ENCODE measurements at places on chromosomes 7 and 10.

- DNase-seq = peak; percentile 63
These were observed 13.6 kb upstream of the BPGM start for GRCh38 chr7:134632937-134633540.

- DNase-seq = peak; percentile 11
These were observed 13.2 kb upstream of the ENO4 start for GRCh38 chr10:116836083-116836482.

DNA sequence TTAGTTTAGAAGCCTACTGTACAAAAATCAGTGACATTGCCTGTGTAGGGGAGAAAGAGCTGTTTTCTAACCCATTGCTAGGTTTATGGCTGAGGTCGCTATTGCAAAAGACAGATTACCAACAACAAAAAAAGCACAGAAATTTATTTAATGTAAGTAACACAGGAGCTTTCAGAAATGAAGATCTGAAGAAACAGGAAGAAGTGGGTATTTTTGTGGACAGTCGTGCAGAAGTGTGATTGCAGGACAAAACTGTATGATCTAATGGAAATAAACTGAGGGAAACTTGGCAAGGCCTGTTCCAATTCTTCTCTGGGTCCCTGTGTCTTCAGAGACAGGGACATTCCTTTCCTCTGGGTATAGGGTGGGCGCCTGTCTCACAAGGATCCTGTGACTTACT is 87.4 kb downstream of the APBB1IP start:
- no peak for DNase-seq

DNA sequence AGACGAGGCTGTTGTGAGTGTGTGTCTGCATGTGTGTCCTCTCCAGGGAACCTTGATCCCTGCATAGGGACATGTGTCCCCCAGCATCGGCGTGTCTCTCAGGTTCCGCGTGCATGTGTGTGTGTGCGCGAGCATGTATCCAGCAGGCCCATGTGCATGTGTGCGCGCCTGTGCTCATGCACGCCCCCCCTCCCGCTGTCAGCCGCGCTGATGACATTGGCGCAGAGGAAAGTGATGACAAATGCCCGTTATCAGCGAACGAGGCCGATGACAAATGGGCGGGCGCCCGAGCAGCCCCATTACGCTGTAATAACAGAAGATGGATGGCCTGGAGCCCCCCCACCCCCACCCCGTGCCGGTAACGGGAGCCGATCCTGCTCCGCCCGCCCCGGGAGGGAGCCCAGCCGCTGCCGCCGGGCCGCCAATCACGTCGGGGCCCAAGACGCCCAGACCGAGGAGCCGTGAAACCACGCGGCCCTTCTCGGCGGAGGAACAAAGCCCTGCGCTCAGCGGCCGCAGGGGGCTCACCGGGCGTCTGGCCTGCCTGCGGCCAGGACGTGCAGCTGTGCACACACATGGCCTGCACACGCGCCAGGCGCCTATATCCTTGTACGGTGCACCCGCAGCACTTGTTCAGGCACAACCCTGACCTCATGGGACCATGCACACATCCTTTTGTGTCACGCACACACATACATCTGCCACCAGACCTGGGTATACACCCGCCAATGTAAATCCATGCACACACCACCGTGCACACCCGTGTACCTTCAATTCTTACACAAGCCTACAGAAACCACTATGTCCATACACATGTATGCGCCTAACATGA is 21.5 kb downstream of the POLL start:
- peak; percentile 48 for DNase-seq

DNA sequence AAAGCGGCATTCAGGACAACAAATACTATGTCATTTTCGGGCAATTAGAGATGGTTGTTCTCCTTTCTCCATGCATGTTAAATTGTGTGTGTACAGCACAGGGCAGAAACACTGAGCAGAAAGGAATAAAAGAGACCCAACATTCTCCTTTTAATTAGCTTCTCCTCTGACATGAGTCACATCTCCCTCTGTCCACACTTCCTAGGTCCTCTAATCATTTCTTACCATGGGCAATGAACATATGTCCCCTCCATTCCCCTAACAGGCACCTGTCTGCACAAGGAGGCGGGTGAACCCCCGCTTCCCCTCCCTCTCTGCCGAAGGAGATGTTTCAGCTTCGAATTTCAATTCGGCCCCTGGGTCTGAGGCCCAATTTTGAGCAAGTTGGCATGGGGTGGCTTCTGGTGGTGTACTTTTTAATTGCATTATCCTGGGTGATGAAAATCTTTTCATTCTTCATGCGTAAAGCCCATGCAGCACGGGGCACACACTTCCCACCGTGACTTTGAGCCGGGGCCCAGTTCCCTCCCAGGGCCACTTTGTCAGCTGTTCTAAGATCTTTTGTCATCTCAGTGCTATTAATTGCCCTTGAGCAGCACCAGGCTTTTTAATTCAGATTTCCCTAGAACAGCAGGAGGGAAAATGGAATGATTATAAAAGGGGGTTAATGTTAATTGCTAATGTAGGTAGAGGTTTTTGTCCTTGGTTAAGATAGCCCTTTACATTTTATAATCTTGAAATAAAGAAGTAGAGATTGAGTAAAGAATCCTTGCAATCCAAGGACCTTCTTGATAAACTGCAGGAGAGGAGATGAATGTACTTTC is 219.5 kb upstream of the NRP1 start:
- DNase-seq = no peak

- DNase-seq = peak; percentile 20
These were observed 29.7 kb upstream of the PLEKHA1 start for GRCh38 chr10:122344741-122345258.

DNA sequence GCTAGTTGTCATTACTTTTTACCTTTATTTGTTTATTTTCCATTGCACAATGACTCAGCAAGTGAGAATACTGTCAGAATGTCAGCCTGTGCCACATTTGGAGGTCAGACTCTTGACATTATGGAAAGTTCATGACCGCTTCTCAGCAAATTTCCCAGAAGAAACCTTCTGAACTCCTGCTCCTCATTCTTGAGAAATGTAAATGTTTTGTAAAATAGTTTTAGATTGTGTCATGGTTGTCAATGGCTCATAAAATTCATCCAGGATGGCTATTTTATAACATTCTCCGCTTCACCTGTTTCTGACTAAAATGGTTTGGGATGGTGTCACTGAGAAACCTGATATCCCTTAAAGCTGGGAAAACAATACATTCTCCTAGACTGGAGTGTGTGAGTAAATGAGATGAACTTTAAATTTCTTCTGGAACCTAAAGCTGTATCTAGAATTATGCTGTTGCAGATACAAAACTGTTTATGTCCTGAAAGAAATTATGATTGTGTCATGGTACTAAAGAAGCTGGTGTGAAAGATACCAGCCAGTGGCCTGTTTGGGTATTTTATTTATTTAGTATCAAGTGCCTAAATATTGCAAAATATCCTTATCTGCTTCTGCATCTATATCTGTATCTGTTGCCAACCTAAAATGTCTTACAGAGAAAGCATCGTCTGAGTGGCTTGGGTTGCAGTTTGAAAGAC is 671.7 kb downstream of the GATA3 start:
- DNase-seq = no peak

- no peak for DNase-seq
These were observed 213.6 kb downstream of the FAM107B start for GRCh38 chr10:14560791-14561765.

GRCh38 chr7:113086431-113086888 is at the start of gene GPR85:
GPR85 (minus strand) TSS chr7:113086827; CDS start chr7:113084721, 2,106 bp downstream.
- DNase-seq = peak; percentile 94

DNA sequence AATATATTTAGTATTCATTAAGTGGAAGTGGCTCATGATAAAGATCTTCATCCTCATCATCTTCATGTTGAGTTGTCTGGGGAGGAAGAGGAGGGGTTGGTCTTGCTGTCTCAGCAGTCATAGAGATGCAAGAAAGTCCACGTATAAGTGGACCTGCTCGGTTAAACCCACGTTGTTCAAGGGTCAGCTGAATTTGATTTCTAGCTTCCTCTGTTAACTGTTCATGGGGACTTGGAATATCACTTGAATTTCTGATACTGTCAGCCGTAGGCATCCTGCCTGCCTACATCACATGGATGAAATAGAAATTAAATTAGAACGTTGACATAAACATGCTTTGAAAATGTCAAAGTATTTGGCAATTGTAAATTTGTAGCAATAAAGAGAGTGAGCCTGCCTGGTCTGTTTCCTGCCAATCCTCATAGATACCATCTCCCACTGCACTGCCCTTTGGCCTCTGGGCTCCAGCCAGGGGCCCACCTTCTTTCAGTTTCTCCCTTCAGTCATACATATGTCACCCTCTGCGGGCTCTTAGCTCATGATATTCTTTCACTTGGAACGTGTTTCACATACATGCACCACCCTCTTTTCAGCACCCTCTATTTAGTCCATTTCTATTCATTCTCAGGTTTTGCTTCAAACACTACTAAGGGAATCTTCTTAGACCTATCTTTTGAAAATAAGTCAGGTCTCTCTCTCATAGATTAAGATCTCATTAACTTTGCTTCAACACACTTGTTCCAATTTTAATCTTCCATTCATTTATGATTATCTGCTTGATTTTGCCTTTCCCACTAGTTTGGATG is 376.3 kb downstream of the IPMK start:
- DNase-seq = no peak

GRCh38 chr7:46853451-46853850 is 728.5 kb downstream of the TNS3 start:
- DNase-seq = peak; percentile 27

DNA sequence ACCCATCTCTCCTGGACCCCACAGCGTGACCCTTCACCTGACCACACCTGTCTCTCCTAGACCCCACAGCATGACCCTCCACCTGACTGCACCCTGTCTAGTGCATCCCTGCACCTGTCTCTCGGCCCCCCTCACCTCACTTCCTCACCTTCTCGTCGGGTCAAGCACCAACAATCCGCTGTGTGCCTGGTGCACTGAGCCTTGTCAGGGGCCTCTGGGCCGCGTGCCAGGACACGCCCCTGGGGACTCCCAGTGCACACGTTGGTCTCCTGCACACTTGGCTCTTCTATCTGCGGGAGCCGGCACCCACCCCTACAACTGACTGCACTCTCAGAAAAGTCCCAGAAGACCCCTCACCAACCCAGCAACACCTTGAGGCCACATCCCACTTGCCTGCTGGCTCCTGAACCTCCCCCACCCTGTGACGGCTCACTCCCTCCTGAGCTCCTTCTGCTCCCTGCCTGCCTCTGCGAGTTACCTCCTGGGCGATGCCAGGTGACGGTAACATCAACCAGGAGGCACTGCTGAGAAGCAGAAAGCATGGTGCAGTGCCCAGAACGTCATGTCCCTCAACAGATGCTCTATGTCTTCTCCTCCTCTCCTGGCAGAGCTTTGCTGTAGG is 147.6 kb downstream of the DIP2C start:
- DNase-seq = no peak

DNA sequence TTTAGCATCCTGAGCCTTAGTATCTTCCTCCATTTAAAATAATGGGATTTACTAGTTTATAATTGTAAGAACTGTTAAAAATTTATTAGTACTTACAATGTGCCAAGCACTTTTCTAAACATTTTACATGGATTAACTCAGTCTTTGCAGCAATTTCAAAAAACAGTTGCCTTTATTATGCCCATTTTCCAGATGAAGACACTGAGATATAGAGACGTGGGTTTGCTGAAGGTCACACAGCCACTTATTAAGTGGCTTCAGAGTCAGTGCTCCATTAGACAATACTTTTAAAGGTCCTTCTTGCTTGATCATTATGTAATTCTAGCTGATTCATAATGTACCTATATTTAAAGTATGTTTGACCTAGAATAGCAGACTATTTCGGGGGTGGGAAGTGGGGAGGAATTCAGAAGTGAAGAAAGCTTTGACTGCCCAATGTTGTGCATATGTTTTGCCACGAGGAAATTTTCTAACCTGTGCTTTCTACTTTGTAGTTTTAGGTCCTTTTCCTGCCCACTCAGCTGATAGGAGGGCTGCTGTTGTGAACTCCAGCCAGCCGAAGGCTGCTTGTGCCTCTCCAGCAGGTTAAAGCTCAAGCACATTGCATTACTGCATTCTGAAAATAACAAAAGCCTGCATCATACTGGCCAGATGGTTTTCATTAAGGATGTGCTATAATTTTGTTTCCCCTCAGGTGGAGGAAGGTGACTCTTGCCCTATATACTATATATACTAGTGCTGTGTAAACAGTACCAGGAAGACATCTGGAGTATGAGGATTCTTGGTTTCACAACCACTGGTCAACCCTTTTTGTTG is 4.3 kb downstream of the PLEKHA8 start:
- peak; percentile 28 for DNase-seq

Measured in AG20443 (cell line).